Activated CD8-positive, alpha-beta memory T cell treated with anti-CD3 and anti-CD28 coated beads for 4 hours (primary cell): ENCODE measurements at places on chromosomes 2 and 18.

- DNase-seq = no peak
These were observed 24.9 kb downstream of the GLI2 start for GRCh38 chr2:120760446-120761135.

DNA sequence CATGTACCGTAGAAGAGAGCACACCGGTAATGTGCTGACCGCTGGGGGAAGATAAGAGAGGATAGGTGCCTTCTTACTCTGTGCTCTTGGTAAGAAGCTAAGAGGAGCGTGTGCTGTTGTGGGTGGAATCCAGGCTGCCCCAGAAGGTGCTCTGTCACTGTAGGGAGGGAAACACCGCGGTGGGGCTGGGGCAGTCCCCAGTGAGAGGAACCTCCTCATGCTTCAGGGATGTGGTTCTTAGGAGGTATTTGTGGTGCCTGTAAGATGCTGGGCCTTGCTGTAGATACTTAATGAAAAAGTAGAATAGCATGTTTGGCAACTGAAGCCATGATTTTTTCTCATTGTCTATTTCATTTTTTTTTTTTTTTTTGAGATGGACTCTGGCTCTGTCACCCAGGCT is 1.1 kb downstream of the COLEC11 start:
- no peak for DNase-seq

DNA sequence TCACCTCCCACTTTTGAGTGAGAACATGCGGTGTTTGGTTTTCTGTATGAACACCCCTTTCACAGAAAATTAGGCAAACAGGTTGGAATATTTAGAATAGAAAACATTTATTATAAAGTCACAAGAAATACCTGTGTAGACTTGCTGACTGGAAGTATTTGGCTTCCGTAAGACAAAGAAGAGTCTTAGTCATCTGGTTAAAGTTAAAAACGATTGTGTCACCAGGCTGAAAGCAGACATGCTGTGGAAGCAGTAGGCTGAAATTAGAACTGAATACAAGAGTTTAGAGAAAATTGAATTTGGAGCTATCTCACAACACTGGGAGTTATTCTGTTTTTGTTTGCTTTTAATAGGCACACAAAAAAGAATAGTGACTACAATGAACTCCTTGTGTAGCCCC is 16.2 kb upstream of the CLASP1 start:
- no peak for DNase-seq

- no peak for DNase-seq
These were observed 15.4 kb upstream of the ESPNL start for GRCh38 chr2:238084761-238085160.

GRCh38 chr18:45218436-45218835 is 396.8 kb upstream of the SLC14A2 start:
- DNase-seq = no peak

DNA sequence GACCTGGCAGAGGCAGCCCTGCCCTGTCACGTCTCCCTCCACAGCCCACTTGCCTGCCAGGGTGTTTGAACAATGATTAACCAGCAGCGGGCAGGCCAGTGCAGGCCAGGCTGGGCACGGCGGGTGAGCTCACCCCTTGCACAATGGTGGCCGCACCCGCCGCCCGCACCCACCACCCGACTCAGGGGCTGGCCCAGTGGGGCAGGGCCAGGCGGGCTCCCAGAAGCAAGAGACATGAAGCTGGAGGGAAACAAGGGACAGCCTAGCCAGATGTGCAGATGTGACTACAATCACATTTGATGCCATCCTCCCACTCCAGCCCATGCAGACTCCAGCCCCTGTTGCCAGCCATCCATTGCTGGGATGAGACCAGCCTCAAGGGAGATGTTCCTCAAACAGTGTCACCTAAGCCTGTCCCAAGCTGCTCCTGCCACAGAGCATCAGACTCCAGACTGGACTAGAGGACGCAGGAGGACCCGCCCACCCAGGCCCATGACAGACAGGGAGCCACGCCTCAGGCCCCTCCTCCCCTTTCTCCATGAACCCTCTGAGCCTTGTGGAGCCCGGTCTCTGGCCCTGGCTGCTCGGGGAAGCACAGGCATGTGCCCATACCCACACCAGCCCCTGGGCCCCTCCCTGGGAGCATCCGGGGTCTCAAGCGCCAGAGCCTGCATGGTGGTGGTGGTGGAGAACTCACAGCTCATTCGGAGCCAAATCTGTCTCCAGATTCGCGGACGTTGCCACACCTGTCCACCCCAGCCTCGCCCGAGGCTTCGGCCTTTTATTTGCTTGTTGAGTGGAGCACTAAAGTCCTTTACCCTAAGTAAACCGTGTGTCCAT is 45.0 kb downstream of the SDC1 start:
- no peak for DNase-seq

DNA sequence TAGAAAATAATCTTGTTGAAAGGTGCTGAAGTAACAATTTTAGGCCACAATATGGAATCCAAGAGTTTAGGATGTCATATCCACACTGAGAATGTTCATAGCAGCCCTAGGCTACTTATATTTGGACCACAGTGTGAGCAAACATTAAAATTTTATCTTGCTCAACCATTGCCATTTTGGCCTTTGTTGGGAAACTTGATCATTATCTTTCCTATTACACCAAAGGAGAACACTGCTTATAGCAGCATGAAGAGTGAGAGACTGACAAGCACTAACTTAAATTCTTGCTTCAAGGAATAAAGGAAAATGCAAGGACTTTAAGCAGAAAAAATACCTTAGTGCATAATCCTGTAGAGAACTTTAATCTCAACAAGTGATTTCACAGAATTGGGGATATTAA is 86.3 kb upstream of the LRRTM4 start:
- no peak for DNase-seq

DNA sequence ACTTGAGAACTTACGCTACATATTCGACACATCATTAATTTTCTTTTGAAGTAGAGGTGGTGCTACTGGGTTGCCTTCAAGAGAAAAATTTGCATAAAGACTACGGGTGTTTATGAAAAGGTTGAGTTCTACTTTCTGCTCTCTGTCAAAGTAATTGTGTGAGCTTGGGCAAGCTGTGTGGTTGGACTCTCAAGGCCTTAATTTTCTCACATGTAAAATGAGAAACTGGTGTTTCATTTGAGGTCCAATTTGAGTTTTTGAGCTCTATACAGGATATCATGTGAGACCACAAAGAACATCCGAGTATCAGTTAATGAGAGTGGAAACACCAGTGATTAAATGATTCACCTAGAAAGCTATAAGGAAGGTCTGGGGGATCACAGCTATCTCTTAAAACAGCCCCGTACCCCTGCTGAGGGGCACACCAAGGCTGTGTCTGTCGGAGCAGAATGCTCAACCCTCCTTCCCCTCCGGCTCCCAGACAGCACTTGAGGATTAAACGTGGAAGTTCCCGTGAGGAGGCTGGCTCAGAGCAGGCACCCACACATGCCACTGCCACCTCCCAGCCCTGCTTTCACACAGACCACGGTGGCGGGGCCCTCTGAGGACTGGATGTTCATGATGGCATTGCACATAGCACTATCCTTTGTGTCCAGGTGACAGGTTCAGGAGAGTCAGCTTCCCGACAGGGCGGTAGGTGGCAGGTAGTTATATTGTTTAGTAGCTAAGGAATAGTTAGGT is 191.8 kb downstream of the RNF144A start:
- DNase-seq = no peak

GRCh38 chr2:233386382-233387041 is 32.2 kb downstream of the DGKD start:
- no peak for DNase-seq

DNA sequence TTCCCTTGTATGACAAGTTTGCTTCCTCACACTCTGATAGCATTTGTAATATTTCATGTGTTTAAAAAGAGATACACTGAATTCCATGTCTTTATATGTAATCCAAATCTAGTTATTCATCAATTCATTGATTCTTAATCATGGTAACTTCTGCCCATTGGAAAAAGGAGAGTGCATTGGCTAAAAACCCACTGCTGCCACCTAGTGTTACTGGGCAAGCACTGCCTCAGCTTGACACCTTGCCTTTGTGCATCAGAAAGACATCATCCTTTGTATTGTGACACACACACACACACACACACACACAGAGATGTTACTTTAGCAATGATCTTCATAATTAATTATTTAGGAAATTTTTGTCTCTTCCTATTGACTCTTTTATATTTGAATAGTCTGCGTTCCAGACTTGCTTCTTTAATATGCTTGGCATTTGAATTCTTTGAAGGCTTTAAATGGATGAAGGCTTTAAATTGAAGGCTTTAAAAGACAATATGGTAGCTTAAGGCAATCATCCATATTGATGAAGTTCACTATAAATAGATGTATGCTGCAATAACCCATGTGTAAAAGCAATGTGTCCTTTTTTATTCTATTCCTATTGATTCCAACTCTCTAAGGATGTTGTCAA is 414.2 kb upstream of the CHST9 start:
- DNase-seq = no peak

DNA sequence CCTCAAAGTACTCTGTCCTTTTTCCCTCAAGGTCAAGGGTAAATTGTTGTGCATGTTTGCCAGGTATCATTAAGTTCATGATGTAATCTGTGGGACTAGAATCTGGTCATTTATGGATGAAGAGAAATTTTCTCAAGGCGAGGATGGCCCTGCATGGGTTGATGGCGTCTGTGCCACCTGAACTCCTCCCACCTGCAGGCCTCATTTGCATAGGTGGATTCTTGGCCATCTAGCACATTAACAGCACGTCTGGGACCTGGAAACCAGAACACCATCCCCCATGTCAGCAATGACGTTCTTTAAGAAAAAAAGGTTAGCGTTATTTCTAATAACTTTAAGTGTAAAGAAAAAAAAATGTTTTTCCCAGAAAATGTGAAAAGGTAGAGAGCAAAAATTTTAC is 145.8 kb downstream of the ESCO1 start:
- no peak for DNase-seq

DNA sequence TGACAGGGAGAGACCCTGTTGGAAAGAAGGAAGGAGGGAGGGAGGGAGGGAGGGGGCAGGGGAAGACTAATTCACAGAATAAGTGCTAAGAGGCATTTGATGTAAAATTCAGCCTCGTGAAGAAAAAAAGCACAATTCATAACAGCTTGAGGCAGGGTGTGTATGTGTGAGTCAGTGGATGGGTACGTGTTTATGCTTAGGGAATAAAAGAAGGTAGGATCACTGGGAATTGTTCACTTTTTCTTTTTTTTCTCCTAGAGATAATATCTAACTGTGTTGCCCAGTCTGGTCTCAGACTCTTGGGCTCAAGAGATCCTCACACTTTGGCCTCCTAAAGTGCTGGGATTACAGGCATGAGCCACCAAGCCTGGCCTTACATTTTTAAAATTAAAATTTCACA is 39.2 kb downstream of the WDR33 start:
- DNase-seq = no peak

DNA sequence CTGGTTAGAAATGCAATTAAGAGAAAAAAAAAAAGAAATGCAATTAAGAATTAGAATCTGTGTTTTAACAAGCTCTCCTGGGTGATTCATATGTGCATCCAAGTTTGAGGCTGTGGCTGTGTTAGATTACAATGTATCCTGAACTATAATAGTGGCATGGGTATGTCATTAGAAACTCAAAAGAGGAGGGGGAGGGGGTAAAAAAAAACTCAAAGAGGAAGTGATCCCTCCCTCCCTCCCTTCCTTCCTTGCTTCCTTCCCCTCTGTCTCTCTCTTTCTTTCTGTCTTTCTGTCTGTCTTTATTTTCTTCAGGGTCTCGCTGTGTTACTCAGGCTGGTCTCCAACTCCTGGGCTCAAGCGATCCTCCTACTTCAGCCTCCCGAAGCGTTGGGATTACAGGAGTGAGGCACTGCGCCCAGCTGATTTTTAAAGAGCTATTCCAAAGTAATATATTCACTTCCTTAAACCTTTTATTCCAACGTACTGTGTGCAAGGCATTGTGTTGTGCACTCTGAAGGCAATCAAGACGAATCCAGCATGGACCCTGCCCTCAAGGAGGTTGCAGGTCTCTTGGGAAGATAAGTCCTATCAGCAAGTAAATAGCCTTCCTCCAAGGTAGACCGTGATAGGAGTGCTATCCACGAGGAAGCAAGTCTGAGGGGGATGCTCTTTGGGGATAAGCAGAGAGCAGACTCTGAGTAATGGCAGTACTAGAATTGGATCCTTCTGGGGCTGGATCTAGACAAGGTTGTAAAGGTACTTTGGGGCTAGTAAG is 35.9 kb upstream of the MCFD2 start:
- DNase-seq = no peak

DNA sequence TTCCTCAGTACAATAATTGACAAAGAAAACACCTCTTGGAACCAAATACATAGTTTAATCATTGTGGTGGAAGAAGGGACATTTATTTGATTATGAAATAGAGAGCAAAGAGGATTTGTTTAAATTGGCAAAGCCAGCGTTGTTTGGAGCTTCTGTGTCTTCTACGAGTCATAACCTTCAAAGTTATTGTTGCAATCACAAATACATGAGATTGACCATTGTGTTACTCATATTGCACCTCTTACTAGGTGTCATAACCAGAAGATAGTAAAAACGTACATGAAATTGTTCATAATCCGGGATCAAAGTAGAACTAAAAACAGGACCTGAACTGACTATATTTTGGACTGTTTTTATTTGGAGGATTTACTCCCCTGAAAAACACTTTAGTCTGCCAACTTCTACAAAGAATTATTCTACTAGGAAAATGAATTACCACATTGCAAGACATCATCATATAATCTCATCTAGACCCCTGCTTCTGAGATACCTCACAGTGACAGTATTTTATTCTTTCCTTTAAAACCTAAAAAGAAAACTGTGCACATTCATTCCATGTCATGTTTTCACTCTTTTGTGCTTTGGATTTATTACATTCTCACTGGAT is 151.7 kb upstream of the KLF7 start:
- DNase-seq = no peak

- DNase-seq = no peak
These were observed 80.3 kb upstream of the TSPYL6 start for GRCh38 chr2:54336136-54336976.

GRCh38 chr2:123080331-123080730 is 944.8 kb upstream of the CNTNAP5 start:
- DNase-seq = no peak

- DNase-seq = no peak
These were observed 12.1 kb upstream of the CYBRD1 start for GRCh38 chr2:171509945-171510731.

- no peak for DNase-seq
These were observed 9.1 kb upstream of the CKAP2L start for GRCh38 chr2:112773556-112773955.

- no peak for DNase-seq
These were observed 522.0 kb downstream of the SPAG16 start for GRCh38 chr2:213806125-213806726.

GRCh38 chr2:152337511-152337903 is 2.5 kb downstream of the FMNL2 start:
- DNase-seq = no peak

DNA sequence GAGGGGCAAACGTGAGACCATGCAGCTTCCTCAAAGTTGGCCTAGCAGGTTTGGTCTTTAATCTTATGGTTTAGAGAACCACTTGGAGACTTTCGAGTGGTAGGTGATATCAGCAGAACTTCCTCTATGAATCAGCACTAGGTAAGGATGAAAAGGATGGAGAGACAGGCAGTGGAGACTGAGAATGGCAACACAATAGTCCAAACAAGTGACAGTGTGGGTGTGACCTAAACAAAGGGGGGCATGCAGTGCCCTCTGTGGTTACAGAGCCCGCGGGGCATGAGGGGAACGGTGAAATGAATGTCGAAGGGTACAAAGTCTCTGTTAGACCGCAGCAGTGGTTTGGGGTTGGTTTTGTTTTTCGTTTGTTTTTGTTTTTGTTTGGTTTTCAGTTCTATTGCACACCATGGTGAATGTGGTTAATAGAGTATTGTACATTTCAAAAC is 143.9 kb downstream of the L3MBTL4 start:
- DNase-seq = no peak
